Common myeloid progenitor, CD34-positive (primary cell): ENCODE measurements at places on chromosomes 4 and X.

GRCh38 chr4:138242076-138242833 is at the start of gene SLC7A11:
Gene SLC7A11, minus strand, starts transcription at chr4:138242349. Its CDS starts 280 bp downstream, at chr4:138242069.
- DNase-seq = peak; percentile 96

DNA sequence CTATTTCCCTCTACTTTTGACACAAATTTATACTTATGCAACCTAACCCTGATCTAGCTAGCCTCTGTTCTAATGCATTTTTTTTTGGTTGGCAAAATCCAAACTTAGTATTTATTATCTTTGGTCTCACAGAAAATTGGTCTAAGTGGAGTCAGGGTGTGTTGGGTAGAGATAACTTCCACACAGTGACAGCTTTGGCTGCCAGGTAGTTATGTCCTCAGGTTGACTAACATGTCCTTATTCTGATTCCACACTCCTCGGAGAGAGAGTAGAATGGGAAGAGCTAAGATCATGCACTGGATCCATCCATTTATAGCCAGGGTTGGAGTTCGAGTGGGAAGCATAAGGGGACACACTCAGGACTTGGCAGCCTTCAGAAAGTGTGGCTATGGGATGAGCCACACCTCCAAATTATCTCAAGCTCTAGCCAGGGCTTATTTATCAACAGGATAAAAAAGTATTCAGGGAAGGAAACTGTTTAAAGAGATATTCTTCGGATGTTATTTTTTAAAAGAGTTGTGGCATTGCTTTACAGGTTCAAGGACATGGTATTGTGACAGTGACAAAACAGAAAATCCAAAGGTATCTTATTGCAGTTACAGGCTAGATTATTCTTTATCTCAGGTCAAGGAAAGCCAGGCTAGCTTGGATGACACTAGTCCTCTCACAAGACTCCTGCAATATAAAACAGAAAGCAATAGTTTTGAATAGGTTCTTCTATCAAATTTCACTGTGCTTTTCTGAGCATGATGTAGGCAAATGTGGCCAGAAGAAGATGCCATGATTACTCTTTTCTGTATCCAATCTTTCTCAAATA is 51.5 kb downstream of the NPY1R start:
- peak; percentile 5 for DNase-seq

DNA sequence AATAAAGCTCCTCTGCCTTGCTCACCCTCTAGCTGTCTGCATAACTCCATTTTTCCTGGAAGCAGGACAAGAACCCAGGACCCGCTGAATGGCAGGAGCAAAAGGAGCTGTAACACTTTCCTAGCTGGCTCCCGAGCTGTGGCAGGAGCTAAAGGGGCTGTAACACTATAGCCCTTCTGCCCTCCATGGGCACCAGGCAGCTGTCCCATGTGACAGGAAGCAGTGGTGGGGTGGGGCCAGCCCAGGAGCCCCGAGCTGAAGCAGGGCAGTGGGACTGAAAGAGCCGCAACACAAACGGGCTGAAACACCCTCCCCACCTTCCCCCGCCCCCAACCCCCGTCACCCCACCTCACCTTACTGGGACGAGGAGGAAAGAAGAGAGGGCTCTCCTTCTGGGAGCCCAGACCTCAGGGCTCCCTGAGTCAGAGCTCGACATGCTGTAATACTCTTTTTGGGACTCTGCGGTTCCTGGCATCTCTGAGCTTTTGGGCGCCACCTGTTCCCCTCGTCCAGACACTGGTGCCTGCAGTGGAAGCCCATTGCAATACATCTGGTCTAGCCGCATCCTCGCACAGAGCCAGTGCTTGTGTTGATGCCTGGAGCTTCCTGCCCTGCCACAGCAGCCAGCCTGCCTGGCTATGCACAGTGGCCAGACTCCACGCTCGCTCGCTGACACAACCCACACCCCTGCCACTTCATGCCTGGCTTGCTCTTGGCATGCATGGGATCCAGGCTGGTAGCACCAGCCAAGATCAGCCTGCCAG is 39.4 kb downstream of the PPM1K start:
- peak; percentile 40 for DNase-seq

DNA sequence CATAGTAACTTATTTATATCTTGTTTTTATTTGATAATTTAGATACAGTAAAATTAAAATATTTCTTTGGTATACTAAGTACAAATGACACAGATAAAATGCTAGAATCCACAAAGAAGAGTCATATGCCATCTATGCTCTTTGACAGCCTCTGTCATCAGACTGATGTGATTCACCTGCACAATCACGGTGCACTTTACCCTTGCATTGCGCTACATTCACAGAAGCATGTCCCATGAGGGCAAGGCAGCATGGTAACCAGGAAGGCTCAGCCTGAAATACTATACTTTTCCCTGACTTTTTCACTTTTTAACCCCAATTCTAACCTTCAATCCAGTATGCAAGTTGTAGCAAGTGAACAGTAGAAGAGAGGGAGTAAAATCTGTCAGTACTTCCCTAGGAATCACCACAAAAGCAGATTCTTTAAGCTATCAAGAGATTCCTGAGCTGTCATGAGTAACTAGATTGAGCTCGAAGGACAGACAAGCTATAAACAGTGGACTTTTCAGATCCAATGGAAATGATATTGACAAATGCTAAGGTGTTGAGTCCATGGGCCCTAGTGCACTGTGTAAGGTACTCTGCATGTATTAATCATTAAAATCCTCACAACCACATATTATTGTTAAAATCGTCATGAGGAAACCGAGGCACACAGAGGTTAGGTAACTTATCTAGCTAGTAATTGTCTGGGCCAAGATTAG is 14.2 kb downstream of the SEC24D start:
- DNase-seq = no peak

- peak; percentile 61 for DNase-seq
These were observed 605.9 kb upstream of the DIPK2B start for GRCh38 chrX:45806410-45807121.

DNA sequence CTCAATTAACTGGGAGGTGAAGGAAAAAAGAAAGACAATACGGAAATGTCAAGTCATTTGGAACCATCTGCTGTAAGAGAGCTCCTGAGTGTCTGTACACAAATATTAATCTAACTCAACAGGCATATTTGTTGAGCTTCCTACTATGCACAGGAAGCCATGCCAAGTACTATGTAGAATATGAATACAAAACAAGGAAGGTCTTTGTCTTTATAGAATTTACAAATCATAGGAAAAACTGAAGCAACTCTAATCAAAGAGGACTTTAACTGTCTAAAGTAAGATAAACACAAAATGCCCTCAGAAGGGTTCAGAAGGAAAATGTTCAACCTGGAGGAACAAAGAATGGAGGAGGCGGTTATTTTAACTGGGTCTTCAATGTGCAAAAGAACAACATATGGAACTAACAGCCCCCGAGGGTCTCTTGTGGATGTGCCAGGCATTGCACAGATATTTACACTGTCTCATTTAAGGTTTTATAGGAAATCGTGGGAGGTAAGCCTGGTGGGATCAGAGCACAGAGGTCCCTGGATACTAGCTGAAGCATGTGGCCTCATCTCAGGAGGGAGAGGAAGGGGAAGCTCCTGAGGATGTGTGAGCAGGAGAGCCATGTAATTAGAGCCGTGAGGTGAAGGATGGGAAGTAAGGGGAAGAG is 5.8 kb downstream of the FAM114A1 start:
- peak; percentile 53 for DNase-seq

GRCh38 chr4:88960576-88960975 is 96.4 kb downstream of the FAM13A start:
- peak; percentile 68 for DNase-seq

DNA sequence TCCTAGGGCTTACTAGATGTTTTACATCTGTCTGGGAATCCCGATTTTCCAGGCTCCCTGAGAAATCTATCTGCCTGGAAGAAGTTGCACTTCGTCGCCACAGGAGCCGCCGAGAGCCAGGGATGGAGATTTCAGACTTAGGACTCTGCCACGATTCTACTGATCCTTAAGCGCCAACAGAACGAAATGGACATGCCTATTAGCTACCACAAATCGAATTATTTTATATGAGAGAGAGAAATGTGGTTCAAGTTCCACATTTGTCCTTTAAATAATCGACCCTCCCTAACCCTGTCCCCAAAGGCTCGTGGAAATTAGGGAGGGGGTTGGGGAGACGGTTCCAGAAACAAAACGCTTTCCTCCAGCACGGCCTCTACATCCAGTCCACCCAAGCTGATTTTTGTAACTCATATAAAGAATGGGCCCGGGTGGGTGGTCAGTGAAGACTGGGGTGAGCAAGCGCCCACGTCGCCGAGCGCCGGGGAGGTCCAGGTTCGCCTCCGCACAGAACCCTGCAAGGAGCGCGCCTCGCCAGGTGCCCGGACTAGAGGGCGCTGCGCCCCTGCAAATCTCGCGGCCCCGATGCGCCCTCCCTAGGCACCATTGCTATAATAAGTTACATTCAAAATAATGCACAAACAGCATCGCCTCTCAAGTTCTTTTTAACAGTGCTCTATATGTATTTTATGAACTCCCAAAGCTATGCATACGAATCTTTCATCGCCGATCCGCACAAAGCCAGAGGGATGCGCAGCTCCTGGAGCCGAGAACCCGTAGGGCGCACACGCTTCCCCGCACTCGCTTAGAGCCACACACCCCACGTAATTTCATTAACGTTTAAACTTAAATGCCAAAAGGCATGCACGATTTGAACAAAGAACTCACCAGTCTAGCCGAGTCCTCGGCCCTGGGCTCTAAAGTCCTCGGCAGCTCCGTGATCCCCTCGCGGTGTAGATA is 2.1 kb upstream of the FAT1 start:
- peak; percentile 58 for DNase-seq

DNA sequence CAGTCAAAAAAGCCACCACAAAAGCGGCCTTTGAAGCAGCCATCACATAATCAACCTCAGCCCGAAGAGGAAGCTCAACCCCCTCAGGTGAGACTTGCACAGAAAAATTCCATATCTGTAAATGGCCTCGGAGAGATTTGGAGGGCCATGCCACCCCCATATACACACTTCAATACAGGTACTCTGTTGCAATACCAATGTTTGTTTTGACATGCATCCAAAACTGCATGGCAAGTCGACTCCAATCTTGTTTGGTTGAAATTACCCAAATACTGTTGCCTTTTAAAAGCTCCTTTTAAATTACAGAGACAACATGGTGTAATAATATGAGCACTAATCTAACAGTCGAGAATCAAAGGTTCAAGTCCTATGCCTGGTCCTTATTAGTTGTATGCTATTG is 5.9 kb downstream of the ENAM start:
- DNase-seq = no peak

- DNase-seq = no peak
These were observed 112.3 kb downstream of the NYX start for GRCh38 chrX:41559235-41560052.

GRCh38 chr4:101294597-101294996 is 52.7 kb downstream of the PPP3CA start:
- peak; percentile 67 for DNase-seq

DNA sequence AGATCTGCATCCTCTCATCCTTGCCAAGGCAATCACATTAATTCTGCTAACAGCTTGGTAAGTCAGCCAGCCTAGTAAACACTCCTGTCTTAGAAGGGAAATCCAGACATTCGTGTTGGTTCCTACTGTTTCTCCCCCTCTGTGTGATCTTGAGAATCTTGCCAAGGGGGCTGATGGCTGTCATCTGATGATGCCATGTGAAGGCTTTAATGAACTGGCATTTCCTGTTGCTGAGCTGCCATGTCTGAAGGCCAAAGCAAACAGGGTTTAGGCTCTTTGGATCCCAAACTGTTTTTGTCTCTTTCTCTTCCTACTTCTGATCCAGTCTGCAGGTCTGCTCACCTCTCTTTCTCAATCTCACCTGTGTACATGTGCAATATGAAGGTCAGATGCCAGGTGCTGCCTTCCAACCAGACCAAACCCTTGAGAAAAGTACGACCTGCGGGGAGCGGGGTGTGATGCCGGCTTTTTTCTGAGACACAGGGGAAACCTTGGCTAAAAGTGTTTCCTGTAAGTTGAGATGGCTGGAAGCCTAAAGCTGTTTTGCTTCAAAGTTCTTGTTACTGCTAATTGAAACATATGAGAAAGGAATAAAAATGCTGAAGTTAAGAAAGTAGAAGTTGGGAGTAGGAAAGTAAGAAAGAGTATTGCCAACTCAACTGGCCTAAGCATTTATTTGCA is 532.9 kb downstream of the ANKRD50 start:
- DNase-seq = no peak

- no peak for DNase-seq
These were observed 24.0 kb downstream of the INTS6L start for GRCh38 chrX:135544338-135544948.

GRCh38 chrX:24005028-24005427 is 22.0 kb downstream of the KLHL15 start:
- no peak for DNase-seq

DNA sequence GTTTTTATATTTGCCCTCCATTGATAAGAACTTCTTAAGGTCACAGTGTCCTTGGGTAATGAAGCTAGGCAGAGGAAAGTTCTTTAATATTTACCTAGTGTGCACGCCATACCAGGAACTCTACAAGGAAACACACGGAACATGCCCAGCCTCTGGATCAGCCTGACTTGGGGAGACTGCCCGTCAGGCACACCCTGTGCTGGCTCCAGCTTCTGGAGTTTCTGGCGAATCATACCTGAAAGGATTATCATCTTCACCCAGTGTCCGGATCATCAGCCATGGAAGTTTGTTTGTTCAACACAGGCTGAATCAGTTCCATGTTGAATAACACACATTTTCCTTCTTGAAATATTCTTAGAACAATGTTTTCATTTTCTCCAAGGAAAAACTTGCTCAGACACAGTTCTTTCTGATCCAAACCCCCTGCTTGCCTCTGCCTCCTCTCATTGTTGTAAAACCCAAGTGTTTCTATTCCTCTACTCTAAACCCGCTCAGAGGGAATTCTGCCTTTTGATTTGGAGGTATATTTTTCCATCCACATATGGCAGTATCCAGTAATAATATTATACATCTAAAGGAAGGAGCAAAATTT is 176.7 kb downstream of the SHROOM3 start:
- DNase-seq = no peak

DNA sequence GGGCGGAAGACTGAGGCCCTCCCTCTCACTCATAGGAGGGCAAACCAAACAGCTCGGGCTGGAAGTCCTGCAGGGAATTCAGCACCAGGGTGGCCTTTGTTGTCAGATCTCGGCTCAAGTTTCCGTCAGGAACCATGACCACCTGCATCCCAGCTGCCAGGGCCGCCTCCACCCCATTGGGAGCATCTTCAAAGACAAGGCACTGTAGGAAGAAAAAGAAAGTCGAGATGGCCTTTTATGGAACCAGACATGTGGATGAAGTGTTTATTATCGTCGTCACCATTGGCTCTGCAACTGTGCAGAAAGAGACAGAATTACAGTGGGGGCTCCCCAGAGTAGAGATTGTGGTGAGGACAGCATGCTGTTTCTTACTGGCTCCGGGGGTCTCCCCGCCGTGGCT is 97.2 kb upstream of the STS start:
- DNase-seq = no peak

DNA sequence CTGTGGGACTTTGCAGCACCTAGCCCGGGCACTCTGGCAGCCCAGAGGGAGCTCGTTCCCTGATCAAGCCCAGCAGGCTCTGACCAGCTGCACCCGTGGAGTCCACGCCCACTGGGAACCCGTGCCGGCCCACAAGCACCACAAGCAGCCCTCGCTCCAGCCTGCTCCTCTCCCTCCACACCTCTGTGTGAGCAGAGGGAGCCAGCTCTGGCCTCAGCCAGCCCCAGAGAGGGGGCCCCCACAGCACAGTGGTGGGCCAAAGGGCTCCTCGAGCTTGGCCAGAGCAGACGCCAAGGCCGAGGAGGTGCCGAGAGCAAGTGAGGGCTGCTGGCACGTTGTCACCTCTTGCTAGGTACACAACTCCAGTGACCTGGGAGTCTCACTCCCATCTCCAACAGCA is 5.1 kb upstream of the UGT2A1 start:
- no peak for DNase-seq

GRCh38 chrX:107146670-107147069 is 28.0 kb upstream of the RBM41 start:
- no peak for DNase-seq

GRCh38 chr4:10673817-10674369 is 10.7 kb downstream of the CLNK start:
- no peak for DNase-seq
